ENCODE measurements at places on chromosomes 3 and 15. TPM values are rescaled to one million over a fixed set of nuclear protein-coding genes. Genes with fewer than 3 reads are reported as not detected.

GRCh38 chr3:123352134-123352554 is 96.7 kb downstream of the ADCY5 start:
- DNase-seq, result peak; percentile 48

DNA sequence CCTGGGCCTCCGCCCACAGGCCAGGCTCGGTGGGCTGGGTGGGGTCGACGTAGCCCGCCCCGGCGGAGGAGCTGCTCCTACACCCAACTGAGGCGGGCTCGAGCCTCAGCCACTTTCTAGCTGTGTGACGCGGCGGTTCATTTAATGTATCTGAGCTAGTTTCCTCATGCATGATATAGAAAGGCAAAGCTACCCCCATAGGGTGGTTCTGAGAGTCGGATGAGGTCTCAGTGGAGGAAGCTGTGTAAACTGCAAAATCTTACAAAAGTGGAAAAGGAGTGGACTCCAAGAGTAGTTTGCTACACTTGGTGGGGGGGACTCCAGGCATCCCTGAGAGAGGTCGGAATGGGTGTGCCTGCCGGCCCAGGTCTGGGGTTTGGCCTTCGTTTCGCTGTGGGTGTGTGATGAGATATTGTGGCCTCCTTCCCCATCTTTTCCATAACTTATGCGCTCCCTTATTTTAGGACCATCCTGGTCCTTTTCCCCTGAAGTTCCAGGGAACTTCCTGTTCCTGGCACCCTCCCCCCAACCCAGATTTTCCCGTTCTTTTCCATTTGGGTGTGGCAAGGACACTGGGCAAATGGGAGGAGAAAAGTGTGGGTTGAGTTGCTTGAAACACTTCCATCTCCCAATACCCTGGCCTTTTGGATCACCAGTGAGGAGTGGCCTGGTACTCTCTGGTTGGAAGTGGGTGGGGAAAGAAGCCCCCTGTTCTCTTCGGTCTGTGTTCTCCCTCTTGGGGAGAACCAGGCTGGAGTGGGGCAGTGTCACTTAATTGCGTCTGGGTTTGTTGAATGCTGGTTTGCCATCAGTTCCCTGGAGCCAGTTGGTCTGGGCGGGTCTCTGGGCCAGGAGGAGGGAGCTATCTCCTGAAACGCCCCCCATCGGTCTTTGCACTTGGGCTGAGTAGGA is 1.1 kb downstream of the PDIA5 start:
- no peak for DNase-seq

DNA sequence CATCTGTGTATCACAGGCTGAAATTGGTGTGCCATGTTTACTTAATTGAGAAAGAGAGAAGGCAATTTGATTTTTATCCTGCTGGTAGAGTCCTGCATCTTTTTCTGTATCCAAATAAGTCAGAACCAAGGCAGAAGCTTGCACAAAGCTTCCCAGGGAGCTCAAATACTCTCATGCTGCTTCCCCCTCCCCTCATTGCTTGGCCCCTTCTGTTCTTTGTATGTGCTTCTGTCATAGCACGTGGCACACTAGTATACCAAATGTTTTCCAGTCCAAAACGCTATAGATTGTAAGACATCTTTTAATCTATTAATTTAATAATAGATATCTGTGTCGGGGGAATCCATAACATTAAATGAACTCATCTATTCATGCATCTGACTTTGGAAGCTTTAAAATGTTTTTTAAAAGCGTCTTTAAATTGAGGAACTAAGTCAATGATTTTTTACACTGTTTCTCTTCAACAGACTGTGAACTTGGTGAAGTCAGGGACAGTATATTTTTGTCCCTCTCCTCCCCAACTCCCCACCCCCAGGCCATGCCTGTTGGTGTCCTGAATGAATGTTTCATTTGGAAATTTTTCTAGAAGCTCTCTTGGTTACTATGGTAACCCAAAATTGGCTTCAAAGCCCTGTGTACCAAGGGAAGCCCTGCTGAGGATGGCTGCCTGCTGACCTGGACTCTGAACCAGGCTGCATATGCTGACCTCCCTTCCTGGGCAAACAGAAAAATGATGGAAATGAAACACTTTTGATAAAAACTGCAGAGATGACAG is 26.2 kb upstream of the SLC35G2 start:
- no peak for DNase-seq

DNA sequence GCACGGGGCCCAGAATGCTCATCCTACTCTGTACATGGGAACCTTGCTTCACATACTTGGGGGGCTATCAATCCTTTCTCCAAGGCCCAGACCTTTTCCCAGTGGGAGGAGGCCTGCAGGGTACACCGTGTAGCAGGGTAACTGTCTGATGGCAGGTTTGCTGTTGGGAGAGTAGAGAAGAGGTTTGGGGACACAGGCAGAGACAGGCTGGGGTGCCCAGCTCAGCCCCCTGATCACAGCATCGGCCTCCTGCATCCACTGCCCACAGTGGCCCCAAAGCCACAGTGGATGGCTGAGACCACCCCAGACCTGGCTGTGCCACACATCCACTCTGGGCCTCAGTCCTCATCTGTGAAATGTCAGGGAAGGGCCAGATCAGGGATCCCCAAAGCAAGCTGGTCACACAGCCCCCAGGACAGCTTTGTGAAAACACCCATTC is 5.6 kb downstream of the CHRNA3 start:
- no peak for DNase-seq

DNA sequence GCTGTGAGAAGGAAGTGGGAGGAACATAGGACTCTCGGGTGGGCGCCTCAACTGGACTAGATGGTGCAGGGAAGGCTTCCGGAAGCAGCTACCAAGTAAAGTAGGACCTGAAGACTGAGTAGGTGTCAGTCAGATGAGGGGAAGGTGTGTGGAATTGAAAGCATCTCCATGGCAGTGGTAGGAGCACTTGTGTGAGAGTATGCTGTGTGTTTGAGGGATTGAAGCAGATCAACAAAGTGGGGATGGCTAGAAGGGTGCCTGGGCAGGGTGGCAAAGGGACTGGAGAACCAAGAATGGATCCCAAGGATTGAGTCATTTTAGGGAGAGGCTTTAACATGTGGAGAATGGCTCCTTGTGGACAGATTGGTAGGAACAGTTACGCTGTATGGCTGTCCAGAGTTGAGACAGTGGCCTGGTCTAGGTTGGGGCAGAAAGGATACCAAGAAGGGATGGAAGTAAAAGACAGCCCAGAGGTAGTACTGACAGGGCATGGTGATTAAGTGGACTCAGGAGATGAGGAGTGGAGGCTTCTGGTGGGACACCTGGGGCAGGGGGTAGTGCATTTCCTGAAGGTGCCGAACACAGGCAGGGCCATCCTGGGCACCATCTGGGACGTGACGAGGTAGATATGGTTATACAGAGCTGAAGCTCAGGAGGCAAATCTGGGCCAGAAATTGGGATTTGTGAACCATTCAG is 1.5 kb downstream of the UQCC5 start:
- no peak for DNase-seq

- DNase-seq, result no peak
These were observed 1.7 kb upstream of the HACD3 start for GRCh38 chr15:65528461-65529060.

- DNase-seq, result no peak
These were observed 31.4 kb downstream of the CMTM6 start for GRCh38 chr3:32471246-32471645.

DNA sequence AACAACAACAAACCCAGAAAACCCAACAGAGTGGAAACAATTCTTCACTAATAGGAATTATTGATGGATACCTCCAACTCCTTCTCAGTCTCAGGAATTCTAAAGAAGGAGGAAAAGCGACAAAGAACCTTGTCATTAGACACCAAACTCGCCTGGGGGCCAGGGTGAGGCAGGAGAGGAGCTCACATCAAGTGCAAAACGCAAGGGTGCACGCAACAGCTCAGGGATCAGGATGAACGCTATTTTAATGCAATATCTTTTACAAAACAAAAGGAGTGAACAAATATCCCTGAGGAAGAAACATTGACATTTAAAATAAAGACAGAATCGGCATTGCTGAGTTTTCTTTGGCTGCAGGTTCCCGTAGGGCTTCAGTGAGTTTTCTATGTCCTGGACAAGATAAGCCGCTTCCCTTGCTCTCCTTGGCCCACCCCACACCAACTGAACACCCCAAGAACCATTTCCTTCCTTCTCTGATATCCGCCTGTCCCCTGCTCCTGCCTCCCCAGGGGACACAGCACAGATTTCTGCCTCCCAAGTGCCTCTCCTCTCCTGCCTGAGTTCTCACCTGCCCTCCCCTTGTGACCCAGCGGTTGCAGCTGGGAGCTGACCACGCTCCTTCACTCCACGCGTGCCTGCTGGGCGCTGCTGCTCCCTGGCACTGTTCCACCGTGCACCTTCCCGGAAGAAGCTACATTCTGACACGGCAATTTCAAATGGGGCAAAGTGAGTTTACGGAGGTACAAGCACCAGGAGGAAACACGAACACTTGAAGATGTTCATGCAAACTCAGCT is 63.0 kb downstream of the ATP10A start:
- no peak for DNase-seq

GRCh38 chr15:70362886-70363285 is 265.2 kb upstream of the TLE3 start:
- no peak for DNase-seq

DNA sequence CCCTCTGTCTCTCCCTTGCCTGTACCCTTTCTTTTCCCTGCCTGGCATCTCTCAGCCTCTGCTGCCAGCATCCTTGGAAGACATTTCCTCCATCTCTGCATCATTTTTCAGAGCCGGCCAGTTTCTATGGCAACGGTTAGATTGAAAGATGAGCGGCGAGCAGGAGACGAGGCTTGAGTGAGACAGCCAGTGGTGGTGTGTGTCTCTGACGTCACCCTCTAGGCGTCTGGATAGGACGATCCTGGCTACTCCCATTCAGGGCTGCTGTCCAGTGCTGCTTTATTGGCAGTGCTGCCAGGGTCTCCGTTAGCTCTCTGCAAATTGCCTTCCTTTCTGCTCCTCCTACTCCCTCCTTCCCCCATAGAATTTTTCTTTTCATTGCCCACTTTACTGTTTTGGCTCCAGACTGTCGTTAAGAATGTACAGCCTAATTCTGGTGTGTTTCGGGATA is 57.9 kb downstream of the TRAK1 start:
- peak; percentile 73 for DNase-seq

DNA sequence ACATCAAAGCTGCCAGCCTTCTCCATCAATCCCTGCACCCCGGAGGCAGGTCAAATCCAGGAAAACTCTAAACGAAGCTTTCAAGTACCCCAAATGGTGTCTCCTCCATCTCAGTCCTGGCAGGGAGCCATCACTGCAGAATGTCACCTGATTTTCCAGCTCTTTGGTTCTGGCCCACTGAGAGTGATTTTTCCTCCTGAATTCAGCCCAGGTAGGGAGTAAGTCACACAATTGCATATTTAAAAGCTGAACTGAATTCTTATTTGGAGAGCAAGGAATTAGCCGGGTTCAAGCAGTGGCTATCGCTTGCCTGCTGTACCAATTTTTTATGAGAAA is 5.3 kb downstream of the RFTN1 start:
- no peak for DNase-seq

DNA sequence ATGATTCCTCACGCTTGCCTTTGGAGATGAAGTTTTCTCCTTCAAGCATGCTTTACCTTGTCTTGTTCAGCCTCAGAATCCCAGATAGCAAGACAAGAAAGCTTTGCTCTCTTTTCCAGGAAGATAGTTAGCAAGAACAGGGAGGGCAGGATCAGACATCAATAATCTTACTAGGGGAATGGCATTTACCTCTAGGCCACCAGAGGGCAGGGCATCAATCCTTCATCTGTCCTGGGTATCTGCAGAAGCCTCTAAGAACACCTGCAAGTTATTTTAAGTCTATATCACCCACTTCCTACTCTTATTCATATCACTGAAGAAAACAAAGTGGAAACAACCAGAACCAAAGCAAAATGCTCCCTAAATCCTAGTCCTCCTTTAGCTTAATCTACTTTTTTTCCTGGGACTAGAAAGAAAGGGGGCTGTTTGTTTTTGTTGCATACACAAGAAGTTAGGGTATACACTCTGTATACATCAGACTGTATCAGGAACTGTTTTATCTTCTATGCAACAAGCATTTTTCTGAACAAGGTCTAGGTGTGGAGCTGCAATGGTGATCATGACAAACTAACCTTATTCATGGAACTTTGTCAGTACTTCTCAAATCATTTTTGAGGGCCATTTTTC is 862.5 kb downstream of the CADM2 start:
- DNase-seq, result no peak

DNA sequence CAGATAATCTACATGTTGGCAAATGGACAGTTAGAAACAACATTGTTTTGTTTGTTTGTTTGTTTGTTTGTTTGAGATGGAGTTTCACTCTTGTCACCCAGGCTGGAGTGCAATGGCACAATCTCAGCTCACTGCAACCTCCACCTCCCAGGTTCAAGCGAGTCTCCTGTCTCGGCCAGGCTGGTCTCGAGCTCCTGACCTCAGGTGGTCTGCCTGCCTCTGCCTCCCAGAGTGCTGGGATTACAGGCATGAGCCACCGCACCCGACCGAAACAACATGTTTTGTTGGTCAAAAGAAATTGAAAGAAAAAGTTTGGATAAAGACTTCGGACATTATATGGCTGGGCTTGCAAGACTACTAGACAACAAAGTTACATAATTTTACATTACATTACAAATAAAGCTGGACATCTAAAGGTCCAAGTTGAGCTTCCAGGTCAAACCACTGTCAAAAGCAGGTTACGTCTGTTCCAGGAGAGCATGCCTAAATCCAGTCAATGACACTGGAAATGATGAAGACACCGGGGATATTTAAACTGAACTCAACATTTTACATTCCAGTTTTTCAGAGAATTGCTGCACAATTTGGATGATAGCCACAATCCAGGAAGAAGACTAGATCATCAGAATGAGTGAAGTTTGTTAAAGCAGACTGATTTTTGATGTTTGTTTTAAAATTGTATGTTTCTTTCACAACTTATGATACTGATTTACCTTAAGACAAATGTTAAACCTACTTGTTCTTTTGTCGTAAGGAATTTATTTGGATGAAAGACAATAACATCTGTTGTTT is 18.6 kb downstream of the SERP1 start:
- DNase-seq, result no peak

- DNase-seq, result no peak
These were observed 110.6 kb upstream of the TNFAIP8L3 start for GRCh38 chr15:51205050-51205975.

- peak; percentile 82 for DNase-seq
These were observed 5.9 kb upstream of the TMEM115 start for GRCh38 chr3:50365080-50365841.

- DNase-seq, result no peak
These were observed 26.6 kb upstream of the MGA start for GRCh38 chr15:41633609-41634008.

Gene ZNF501
- total RNA-seq, result 5.3 TPM

Gene GOLGA8J
- 0.41 TPM for total RNA-seq

Gene ITIH1
- total RNA-seq, result not detected

Gene DPPA4
- not detected for total RNA-seq

Gene GPR160
- total RNA-seq, result 0.99 TPM

Data from left ventricle myocardium inferior (tissue), 1 donor.